ENCODE measurements at places on chromosomes 5 and 9.
A peak's percentile ranks its signal among the peaks of the same experiment; 100 is the strongest.

GRCh38 chr9:6551136-6551535 lies 94.4 kb downstream of the GLDC start:
- DNase-seq: no peak

- DNase-seq: no peak
Measured at GRCh38 chr5:53603009-53603687, 42.7 kb downstream of the NDUFS4 start.

DNA sequence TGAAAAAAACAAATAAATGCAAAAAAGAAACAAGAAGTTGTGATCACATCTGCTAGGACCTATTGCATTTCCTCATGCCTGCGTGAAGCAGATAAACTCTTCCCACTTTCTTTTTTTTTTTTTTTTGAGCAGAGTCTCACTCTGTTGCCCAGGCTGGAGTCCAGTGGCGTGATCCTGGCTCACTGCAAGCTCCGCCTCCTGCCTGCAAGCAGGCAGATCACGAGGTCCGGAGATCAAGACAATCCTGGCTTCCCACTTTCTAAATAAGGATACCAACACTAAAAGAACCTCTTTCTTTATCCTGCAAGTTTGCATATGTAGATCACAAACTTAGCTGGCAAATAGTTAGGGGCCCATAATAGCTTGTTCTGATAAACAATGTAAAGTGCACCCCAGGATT lies 128.6 kb downstream of the ASTN2 start:
- no peak for DNase-seq

GRCh38 chr5:68381909-68382308 lies 166.4 kb downstream of the PIK3R1 start:
- no peak for DNase-seq

GRCh38 chr5:94057217-94057616 lies 315.8 kb upstream of the POU5F2 start:
- DNase-seq: no peak

GRCh38 chr9:37446401-37446800 lies 18.8 kb downstream of the ZBTB5 start:
- DNase-seq: no peak

GRCh38 chr5:82777106-82777505 lies 300.1 kb downstream of the TMEM167A start:
- DNase-seq: no peak

DNA sequence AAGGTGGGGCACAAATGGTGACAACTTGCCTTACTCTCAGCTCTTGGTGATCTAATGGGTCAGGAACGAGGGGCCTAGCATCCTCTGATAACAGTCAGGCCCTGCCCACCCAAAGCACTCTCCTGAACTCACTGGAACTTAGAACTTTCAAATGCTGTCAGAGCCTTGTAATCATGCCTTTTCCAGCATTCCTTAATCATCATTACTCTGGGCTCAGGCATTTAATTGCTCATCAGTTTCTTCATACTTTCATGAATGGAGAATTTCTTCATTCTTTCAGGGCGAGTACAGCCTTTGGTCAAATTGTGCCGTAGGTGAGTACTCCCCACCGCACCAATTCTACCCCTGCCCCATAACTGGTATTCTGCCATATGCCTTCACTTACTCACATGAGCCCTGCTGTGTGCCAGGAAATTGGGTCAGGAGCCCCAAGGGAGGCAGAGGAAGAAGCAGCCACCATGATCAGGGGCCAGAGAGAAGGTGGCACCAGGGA lies 30.2 kb upstream of the DUSP1 start:
- DNase-seq: peak; percentile 86

- DNase-seq: no peak
Measured at GRCh38 chr5:53890490-53890889, 330.1 kb downstream of the NDUFS4 start.

GRCh38 chr5:64654561-64654938 lies 35.8 kb upstream of the SHISAL2B start:
- no peak for DNase-seq

DNA sequence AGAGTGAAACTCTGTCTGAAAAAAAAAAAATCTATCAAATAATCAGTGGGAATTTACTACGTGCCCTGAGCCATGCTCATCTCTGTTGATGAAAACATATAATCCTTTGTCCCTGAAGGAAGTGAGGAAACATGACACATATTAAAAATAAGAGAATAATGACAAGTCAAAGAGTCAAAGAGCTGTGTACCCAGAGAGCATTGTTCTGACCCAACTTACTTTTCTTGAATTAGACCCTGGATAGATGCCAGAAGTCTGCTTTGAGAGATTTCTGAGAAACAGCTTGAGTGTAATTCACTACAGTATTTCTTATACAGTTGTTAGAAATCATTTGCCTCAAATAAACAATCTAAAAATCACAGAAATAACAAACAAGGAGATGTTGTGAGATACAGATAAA lies 490.0 kb upstream of the PIK3R1 start:
- no peak for DNase-seq

DNA sequence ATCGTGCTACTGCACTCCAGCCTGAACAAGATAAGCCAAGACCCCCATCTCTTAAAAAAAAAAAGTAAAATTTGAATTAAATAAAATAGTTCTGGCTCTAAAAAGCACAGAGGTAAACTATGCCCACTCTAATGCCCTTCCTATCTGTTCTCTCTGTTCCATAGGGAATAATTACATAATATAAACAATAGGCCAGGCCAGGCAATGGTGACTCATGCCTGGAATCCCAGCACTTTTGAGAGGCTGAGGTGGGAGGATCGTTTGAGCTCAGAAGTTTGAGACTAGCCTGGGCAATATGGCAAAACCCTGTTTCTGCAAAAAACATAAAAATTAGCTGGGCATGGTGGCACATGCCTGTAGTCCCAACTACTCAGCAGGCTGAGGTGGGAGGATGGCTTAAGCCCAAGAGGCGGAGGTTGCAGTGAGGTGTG lies 47.4 kb downstream of the MYO10 start:
- DNase-seq: no peak

DNA sequence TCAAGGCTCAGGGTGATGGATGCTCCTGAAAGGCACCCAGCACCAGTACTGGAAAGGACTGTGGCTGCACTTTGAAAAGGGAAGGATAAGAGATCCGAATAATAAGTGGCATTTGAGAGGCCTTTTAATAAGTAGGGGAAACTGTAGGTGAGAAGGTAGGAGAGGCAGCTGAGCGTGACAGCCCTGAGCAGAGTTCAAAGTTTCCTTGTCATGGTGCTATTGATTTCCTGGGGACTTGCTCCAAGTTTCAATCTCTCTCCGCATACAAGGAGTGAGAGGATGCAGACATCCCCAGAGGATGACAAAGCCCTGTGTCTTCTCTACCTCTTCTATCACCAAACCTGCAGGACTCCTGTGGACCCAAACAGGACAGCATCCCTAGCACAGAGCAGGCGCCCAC lies 354.5 kb downstream of the SPOCK1 start:
- DNase-seq: no peak

- no peak for DNase-seq
Measured at GRCh38 chr9:95584176-95584575, 67.4 kb upstream of the PTCH1 start.

GRCh38 chr5:51685419-51685818 lies 302.2 kb downstream of the ISL1 start:
- no peak for DNase-seq

GRCh38 chr5:168469816-168470215 lies 16.5 kb upstream of the RARS1 start:
- DNase-seq: no peak

- peak; percentile 73 for DNase-seq
Measured at GRCh38 chr9:89969156-89969675, 364.4 kb downstream of the GADD45G start.

- no peak for DNase-seq
Measured at GRCh38 chr9:88716596-88717290, 181.8 kb downstream of the NXNL2 start.

- DNase-seq: no peak
Measured at GRCh38 chr5:171801839-171802238, 16.2 kb downstream of the SMIM23 start.

DNA sequence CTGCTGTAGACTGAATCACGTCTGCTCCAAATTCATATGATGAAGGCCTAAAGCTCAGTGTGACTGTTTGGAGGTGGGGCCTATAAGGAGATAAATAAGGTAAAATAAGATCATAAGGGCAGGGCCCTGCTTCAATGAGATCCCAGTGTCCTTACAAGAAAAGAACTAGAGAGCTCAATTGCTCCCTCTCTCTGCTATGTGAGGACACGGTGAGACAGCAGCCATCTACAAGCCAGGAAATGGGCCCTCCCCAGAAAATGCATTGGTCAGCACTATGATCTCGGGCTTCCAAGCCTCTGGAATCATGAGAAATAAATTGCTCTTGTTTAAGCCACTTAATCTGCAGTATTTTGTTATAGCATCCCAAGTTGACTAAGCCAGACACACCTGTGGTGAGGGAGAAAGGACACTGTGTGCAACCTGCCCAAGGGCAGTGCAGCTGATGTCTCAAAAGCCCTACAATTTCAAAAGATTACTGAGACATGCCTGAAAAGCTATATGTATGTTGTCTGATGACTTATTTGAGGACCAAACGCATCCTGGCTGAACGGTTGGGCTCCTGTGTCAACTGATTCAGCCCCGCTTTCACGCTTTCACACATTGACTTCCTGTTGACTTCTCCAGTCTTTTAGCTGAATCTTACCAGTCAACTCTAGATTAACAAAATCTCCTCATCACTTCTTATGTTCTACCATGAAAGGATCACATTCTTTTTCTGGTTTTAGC lies 13.2 kb downstream of the GZMK start:
- DNase-seq: no peak

DNA sequence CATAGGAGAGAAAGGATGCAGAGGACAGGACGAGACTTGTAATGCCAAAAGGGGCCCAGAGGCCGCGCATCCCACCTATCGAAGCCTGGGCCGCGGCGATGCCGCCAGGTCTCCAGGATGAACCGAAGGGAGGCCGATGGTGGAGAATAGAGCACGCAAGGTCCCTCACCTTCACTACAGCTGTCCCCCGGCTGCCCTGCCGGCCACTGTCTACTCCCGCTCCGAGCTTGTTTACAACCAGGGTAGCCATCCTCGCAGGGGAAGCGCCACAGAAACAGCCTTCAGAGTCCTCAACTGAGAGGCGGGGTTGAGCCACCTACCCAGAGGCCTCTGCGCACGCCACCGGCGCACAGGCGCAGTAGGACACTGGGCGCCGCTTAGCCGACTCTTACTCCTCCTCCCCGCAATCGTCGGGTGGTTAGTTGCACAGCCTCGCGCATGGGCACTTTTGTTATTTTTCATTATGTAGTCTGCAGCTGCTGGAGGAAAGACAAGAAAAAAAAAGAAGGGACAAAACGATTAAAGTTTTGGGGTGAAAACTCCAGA lies at the start of gene TRIM23:
Gene TRIM23 (minus strand): TSS at position 309 of the 546 bp plus-strand sequence. CDS start 59 bp downstream, at position 250.
- DNase-seq: peak; percentile 92

- DNase-seq: no peak
Measured at GRCh38 chr5:73280821-73281746, 108.1 kb downstream of the TMEM174 start.

Data from inflammatory macrophage treated with lipopolysaccharide for 1 hour (primary cell).